Left cardiac atrium (tissue), 4 donors: ENCODE measurements at places on chromosomes 4 and X. TPM values are rescaled to one million over a fixed set of nuclear protein-coding genes. Genes with fewer than 3 reads are reported as not detected.

GRCh38 chrX:3529466-3530010 lies 183.1 kb upstream of the MXRA5 start:
- DNase-seq = no peak

DNA sequence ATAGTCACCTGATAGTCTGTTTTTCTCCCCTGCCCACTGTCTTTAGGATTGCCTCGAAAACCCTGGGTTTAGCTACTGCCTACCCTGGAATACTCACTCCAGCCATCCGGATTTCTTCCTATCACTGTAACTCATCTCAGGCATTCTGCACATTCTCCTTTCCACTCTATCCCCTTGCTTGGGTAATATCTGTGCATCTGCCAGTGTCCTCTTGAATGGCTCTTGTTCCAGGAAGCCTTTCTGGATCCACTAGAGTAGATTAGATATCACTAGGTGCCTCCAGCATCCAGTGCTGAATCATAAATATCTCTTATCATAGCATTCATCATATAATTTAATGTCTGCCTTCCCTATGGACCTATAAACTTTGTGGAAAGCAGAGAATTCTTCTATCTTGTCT lies 17.1 kb upstream of the GALNT7 start:
- no peak for DNase-seq

GRCh38 chr4:166259081-166259480 lies 386.0 kb downstream of the TLL1 start:
- DNase-seq = no peak

- DNase-seq = no peak
These were observed 96.2 kb downstream of the UGT8 start for GRCh38 chr4:114694770-114695169.

Gene HSFX3
- not detected for total RNA-seq

Gene TENM3
- total RNA-seq = 6.6 TPM
